Common myeloid progenitor, CD34-positive (primary cell): ENCODE measurements at places on chromosomes 6 and 20.

DNA sequence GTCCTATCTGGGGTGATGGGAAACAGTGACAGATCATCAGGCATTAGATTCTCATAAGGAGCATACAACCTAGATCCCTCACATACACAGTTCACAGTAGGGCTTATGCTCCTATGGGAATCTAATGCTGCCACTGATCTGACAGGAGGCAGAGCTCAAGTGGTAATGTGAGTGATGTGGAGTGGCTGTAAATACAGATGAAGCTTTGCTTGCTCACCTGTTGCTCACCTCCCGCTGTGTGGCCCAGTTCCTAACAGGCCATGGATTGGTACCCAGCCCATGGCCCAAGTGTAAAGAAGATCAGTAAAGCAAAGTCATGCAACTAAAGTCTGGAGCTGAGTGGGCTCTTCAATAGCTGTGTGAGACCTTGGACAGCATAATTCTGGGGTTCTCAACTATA is 65.9 kb downstream of the PKIB start:
- DNase-seq: no peak

GRCh38 chr6:81753711-81754577 is 1.5 kb upstream of the TENT5A start:
- peak; percentile 85 for DNase-seq

DNA sequence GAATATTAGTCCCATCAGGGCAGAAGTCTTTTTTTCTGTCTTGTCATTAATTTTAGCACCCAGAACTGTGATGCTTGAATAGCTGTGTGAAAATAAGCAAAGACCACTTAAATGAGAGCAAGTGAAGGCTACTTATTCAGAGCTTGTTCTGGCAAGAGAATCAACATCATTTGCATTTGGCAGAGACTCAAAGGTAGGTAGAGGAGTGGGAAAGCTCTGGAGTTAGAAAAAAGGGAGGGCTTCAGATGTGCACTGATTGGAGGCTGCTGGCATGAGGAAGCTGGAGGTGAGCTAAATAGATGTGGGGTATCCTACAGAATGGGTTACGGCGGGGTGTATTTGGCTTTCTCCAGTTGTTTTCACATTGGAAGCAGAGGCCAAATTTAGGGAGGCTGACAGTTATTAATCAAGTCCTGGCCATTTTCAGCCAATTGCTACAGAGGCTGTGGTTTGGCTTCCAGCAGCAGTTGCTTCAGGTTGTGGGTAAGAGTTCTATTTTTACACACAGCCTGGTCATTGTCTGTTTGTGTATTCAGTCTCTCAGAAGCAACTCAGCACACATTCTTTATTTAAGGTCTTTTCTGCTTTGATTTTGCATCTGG is 254.3 kb downstream of the BTBD3 start:
- DNase-seq: peak; percentile 65

GRCh38 chr6:168507730-168508129 is 66.7 kb downstream of the SMOC2 start:
- no peak for DNase-seq

DNA sequence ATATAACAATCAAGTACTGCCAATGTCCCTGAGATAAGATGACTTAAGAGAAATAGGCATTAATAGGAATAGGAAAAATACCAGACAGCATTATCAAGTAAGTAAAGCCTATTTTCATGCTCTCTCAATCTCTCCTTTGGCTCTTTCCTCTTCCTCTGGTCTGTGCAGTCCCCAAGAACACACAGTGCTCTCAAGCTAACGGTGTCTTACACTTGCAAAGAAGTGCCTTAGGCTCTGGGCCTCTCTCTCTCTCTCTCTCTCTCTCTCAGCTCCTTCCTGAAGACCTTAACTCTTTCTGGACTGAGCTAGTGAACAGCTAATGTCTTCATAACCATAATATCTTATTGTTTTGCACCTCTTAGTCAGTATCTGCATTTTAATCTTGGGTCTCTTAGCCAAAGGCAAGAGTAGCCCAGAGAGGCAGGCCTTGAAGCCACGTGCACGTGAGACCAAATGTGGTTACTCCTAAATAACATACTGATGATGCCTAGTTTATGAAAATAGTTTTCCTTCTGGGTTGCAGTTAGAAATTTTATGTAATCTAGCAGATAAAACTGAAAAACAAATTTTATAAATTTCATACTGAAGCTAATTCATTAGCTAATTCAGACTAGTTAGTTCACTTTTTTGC is 70.8 kb downstream of the TPD52L1 start:
- DNase-seq: no peak

- DNase-seq: no peak
Measured at GRCh38 chr20:25285856-25286798, 38.2 kb downstream of the PYGB start.

DNA sequence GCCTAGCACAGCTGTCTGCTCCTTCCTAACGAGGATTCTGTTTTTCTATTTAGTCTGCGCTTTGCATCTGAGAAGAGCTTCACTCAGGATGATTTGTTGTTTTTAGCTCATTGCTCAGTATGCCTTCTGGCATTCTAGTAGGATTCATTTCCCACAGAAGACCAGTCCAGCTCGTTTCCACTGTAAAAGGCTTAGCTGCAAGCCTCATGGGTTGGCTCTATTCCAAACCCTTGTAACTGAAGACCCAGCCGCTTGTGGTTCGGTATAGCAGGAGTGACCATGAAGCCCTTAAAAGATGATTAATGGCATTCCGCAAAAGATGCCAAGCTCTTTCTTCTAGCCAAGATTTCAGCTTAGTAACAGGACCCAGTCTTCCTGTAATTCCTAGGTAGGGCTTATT is 7.2 kb downstream of the ADGRF1 start:
- DNase-seq: peak; percentile 29

GRCh38 chr6:168442646-168443045 is 1.7 kb downstream of the SMOC2 start:
- DNase-seq: no peak

- no peak for DNase-seq
Measured at GRCh38 chr6:169323221-169323620, 69.6 kb upstream of the THBS2 start.

DNA sequence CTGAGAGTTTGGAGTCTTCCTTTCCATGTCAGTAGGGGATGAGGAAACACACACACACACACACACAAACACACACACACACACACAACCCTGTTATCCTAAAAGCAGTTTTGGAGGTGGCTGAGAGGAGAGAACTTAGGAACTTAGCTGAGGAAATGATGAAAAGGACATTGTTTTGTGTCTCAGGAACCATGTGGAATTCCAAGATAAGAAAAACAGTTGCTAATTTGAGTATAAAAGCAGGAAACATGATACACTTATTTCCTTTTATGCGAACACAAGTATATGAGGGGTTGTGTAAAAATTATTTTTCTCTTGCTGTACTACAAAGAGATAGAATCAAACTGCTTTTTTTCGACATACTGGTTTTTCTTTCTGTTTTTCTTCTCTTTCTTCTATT is at the start of gene MYCT1:
TSS of gene MYCT1 (plus strand) at position 264 of the 400 bp plus-strand sequence. CDS start at position 270, 6 bp downstream.
- peak; percentile 86 for DNase-seq

DNA sequence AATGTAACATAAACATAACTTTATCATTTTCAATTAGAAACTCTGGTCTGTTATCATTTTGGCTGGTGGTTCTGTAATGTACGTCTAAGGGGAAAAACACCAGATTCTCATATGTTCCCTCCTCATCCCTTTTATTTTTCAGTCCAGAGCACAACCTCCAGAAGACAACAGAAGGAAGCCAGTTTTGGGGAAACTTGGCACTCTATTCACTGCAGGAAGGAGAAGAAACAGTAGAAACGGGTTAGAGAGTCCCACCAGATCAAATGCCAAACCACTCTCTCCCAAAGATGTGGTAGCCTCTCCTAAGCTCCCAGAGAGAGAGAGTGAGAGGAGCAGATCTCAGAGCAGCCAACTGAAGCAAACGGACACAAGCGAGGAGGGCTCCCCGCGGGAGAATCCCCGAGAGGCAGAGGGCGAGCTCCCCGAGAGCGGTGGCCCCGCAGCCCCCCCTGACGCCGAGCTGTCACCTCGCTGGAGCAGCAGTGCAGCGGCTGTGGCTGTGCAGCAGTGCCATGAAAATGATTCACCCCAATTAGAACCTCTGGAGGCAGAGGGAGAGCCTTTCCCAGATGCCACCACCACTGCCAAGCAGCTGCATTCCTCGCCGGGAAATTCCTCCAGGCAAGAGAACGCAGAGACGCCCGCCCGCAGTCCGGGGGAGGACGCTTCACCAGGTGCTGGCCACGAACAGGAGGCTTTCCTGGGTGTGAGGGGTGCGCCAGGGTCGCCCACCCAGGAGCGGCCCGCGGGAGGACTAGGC is 117.8 kb downstream of the RTN4IP1 start:
- peak; percentile 38 for DNase-seq

GRCh38 chr6:170098428-170099170 is 192.3 kb downstream of the DLL1 start:
- no peak for DNase-seq

- peak; percentile 55 for DNase-seq
Measured at GRCh38 chr6:128519931-128520435, 416 bp downstream of the PTPRK start.

GRCh38 chr6:10194816-10195672 is 219.8 kb downstream of the TFAP2A start:
- DNase-seq: no peak
